Body of pancreas (tissue), 4 donors: ENCODE measurements at places on chromosomes 5 and 9. TPM values are rescaled to one million over a fixed set of nuclear protein-coding genes. Genes with fewer than 3 reads are reported as not detected.

Gene MPDZ
- total RNA-seq = 12.5 TPM

Gene UBAC1
- 25.4 TPM for total RNA-seq

Gene DMGDH
- total RNA-seq = 4.7 TPM

Gene ZNF454
- 4.2 TPM for total RNA-seq

Gene GKAP1
- 8.0 TPM for total RNA-seq

Gene ZNF354B
- 33.9 TPM for total RNA-seq

Gene PCDHGB3
- 10.2 TPM for total RNA-seq

Gene MARCHF3
- total RNA-seq = 2.1 TPM

Gene RNF208
- total RNA-seq = 0.78 TPM

Gene F2R
- 2.3 TPM for total RNA-seq

Gene CA9
- total RNA-seq = 21.8 TPM

Gene KIF20A
- 0.26 TPM for total RNA-seq

Gene ZNF483
- total RNA-seq = 8.6 TPM

Gene ARHGEF37
- 5.9 TPM for total RNA-seq

Gene KCNMB1
- total RNA-seq = not detected

Gene CWC27
- 14.0 TPM for total RNA-seq
